H7 (cell line): ENCODE measurements at places on chromosomes 11 and 22. TPM values are rescaled to one million over a fixed set of nuclear protein-coding genes. Genes with fewer than 3 reads are reported as not detected.

The TSSK2 gene
- total RNA-seq: not detected in 2 replicates

The MS4A14 gene
- not detected in 2 replicates for total RNA-seq

The PRR33 gene
- total RNA-seq: not detected in 2 replicates

The C11orf16 gene
- not detected in 2 replicates for total RNA-seq

DNA sequence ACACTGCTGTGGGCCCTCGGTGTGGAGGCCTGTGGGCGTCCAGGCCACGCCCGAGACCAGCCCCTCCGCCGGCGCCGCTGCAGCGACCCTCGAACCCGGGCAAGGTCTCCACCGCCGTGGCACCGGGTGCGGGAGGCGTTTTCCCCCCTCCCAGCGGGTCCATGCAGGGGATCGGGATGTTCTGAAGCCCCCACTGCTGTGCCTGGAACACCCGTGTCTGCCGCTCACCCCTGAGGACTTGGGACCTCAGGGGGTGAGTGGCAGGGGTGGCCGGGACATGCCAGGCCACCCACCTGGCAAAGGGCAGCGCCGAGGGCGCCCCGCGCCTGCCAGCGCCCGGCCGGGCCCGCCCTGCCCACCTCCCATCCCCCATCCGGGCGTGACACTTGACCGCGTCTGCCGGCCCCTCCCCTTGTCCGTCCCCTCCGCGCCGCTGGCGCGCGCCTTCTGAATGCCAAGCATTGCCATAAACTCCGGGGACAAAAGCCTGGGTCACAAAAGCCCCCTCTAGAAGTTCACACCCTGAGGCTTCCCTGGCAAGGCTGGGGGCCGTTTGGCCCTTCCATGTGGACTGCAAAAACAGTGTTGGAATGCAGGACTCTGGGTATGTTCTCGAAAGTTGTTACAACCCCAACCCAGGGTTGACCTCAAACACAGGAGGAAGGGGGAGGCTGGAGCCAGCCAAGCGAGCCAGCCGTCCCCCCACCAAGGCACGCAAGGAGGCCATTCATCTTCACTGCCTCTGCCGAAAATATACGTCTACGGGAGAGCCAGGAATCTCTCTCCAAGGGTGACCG lies 819 bp upstream of the KCNQ1OT1 start:
- peak; percentile 90 for DNase-seq

GRCh38 chr11:129408865-129409444 lies 33.3 kb downstream of the BARX2 start:
- DNase-seq: no peak

- DNase-seq: no peak
Observed at GRCh38 chr22:29331213-29331612, 15.7 kb upstream of the RASL10A start.
